ENCODE measurements at places on chromosomes 11 and 22.

- no peak for DNase-seq
These were observed 34.9 kb downstream of the JRKL start for GRCh38 chr11:96424693-96425092.

- no peak for DNase-seq
These were observed 656.8 kb downstream of the TBC1D22A start for GRCh38 chr22:47419239-47419638.

DNA sequence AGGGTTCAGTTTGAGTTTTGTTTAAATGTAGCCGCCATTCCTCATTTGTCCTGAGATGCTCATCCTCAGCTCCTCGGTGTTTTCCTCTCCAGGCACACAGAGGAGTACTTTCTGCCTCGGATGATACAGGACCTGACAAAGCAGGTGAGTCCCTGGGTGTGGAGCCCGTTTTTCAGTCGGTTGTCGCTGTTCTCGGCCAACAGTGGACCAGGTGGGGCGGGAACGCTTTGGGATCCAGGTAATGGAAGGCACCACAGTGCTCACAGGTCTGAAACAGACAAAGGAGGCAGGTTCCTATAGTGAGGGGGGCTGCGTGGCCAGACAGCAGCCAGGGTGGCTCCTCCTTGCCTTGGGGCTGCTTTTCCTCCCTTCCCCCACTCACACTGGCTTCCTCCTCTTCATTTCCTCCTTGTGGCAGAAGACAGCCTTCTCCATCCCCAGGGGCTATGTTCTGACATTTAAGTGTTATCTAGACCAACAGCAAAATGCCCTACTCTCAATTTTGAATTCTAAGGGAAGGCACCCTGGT, 19.4 kb downstream of the NADSYN1 start:
- no peak for DNase-seq

- DNase-seq = no peak
These were observed 1.4 kb downstream of the FAM111A start for GRCh38 chr11:59144096-59144495.

DNA sequence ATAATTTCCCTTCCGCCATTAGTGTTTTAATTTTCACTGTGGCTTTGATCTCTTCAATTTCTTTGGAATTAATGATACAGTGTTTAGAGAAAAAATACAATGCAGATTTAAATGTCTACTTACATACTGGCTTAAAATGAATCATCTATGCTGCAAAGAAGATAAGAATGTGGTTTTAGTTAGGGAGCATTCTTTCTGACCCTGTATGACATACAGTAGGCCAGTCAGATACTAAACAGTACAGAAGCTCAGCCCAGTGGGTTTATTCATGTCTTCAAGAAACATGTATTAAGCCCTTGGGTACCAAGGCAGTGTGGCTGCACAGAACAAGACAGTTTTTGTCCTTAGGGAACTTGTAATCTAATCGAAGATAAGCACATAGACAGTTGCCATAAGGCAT, 268.8 kb downstream of the DDX10 start:
- no peak for DNase-seq
